ENCODE measurements at places on chromosomes 4 and X.

DNA sequence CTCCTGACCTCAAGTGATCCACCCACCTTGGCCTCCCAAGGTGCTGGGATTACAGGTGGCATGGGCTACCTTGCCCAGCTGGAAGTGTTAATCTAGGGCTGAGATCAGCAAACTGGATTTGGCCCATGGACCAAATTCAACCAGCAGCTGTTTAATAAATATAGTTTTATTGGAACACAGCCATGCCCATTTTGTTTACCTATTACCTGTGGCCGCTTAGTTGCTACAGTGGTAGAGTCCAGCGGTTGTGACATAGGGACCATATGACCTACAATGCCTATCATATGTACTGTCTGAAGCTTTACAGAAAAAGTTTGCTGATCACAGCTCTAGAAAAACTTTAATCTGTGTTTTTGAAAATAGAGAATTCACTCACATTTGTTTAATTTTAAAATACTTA, 17.2 kb upstream of the PDHA1 start:
- DNase-seq, result no peak

DNA sequence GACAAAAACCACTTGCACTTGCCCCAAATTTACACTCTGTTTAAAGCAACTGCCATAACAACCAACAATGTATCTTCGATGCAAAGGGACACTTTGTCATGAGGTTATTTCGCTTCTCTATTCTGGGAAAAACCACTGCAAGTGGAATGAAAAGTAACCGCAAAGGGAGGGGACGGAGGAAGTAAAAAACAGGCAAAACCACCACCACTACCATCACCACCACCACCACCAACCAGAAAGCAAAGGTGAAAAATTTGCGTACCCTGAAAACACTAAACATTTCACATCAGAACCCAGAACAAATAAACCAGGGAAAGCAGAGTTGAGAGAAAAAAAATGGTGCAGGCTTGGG, 1.2 kb upstream of the N4BP2 start:
- DNase-seq, result no peak

- DNase-seq, result no peak
Measured at GRCh38 chr4:31737419-31737818, 1017.2 kb downstream of the PCDH7 start.

DNA sequence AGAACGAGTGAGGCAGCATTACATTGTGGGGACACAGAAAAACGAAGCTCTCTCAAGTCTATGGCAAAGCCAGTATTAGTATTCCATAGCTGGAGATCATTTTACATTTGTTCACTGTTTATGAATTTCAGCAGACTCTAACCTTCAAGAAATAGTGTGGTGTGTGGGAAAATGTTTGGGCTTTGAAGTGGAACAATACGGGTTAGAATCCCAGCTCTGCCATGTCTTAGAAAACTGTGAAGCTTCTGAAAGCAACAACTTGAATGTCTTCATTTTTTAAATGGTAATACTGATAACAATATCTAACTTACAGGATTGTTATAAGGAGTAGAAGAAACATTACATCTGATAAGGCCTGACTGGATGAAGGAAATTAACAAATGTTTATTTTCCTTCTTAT, 217.7 kb downstream of the NR3C2 start:
- no peak for DNase-seq

- DNase-seq, result no peak
Measured at GRCh38 chr4:14719053-14719452, 283.2 kb upstream of the CPEB2 start.

GRCh38 chr4:158459085-158459820, 62.4 kb upstream of the RXFP1 start:
- no peak for DNase-seq

DNA sequence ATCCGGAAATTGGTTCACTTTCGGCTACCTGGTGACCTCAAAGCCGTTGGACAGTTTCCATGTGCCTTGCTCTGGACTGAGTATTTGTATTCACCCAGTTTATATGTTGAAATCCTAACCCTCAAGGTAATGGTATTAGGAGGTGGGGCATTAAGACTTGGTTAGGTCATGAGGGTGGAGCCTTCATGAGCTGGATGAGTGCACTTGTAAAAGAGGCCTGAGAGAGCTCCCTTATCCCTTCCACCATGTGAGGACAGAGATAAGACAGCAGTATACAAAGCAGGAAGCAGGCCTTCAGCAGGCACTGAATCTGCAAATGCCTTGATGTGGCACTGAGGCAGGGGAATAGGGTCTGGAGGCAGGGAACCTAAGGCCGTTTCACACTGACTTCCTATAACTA, 5.3 kb upstream of the OPHN1 start:
- no peak for DNase-seq

- no peak for DNase-seq
Measured at GRCh38 chrX:47171996-47172395, 21.6 kb upstream of the UBA1 start.

- DNase-seq, result no peak
Measured at GRCh38 chrX:94576367-94577004, 902.5 kb downstream of the FAM133A start.

DNA sequence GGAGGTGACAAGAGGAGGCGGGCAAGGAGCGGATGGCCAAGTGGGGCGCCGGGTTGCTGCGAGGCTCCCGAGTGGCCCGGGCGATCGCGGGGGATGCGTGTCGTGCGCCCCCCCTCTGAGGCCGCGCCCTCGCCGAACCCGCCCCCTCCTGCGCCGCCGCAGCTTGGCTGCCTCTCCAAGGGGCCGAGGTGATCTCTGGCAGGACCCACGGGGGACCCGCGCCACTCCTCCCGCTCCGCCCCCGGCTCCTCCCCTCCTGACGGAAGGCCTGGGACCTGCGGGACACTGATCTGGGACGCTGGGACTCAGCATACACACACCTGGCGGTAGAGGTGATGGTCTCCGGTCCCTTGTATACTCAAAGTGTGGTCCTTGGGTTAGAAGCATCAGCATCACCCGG, 21.9 kb upstream of the FAM47C start:
- no peak for DNase-seq

DNA sequence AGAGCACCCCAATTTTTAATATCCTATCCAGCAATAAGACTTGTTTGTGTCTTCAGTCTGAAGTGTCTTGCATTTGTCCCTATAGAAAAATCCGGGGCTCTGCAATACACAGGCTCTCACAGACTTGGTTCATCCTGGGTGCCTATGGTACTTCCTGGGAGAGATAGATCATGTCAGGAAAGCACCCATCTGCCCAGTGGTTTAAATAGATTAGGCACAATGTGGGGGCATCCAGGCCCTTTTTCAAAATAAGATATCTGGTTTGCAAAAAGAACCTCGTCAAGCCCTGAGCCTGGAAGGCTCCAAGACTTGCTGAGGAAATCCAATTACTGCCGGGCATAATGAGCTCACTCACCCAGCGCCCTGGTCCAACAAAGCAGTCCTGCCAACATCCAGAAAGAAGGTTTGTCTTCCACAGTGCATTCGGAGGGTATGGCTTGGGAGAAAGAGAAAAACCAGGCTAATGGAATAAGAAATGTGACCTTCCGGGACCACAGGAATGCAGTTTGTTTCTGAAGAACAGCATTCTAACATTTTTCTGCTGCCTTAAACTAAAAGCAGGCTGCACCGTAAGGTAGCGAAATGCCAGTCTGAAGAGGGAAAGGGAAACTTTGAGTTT, 11.6 kb downstream of the JAKMIP1 start:
- DNase-seq, result no peak
